Smooth muscle cell of the pulmonary artery (primary cell): ENCODE measurements at places on chromosomes 3 and 15. TPM values are rescaled to one million over a fixed set of nuclear protein-coding genes. Genes with fewer than 3 reads are reported as not detected.

The SLC22A13 gene
- 0.46 and 1.2 TPM in 2 replicates for total RNA-seq

The FBXO40 gene
- not detected in 2 replicates for total RNA-seq

The CACNA2D2 gene
- total RNA-seq: 0.07 TPM in 2 replicates

The RYR3 gene
- total RNA-seq: 0.07 TPM in 1 of 2 replicates, not detected in the other

The CPLX3 gene
- total RNA-seq: not detected in 2 replicates

The RBPMS2 gene
- total RNA-seq: 0.07 TPM in 1 of 2 replicates, not detected in the other

The ESYT3 gene
- 0.07 and 0.23 TPM in 2 replicates for total RNA-seq

The TGM4 gene
- not detected in 2 replicates for total RNA-seq

The CRELD1 gene
- 76.0 and 154 TPM in 2 replicates for total RNA-seq

The GHSR gene
- total RNA-seq: not detected in 2 replicates

The HEG1 gene
- total RNA-seq: 385 and 641 TPM in 2 replicates

The C3orf70 gene
- 0.46 and 1.6 TPM in 2 replicates for total RNA-seq

The CPNE9 gene
- total RNA-seq: not detected in 2 replicates

The SPATA12 gene
- 0.10 TPM in 1 of 2 replicates, not detected in the other for total RNA-seq

The SIAH2 gene
- 32.5 and 45.1 TPM in 2 replicates for total RNA-seq

The RPL39L gene
- 9.4 and 13.8 TPM in 2 replicates for total RNA-seq

The TIMP4 gene
- 1.1 and 3.2 TPM in 2 replicates for total RNA-seq

The CRBN gene
- total RNA-seq: 40.5 and 52.2 TPM in 2 replicates

The SLC6A11 gene
- 0.03 and 0.13 TPM in 2 replicates for total RNA-seq

The COL6A5 gene
- not detected in 2 replicates for total RNA-seq

The SPRED1 gene
- 39.3 and 50.0 TPM in 2 replicates for total RNA-seq

The CHL1 gene
- 0.07 TPM in 1 of 2 replicates, not detected in the other for total RNA-seq

The SH3GL3 gene
- 0.07 and 0.20 TPM in 2 replicates for total RNA-seq

The CPN2 gene
- not detected in 2 replicates for total RNA-seq

The GPR171 gene
- not detected in 2 replicates for total RNA-seq

The SLC24A5 gene
- total RNA-seq: not detected in 2 replicates

The MED12L gene
- total RNA-seq: 0.17 and 1.0 TPM in 2 replicates

The MTHFS gene
- 5.0 and 8.4 TPM in 2 replicates for total RNA-seq

The WDR72 gene
- not detected in 2 replicates for total RNA-seq

The FBXL2 gene
- total RNA-seq: 17.4 and 27.8 TPM in 2 replicates

The TRH gene
- total RNA-seq: 0.10 and 0.20 TPM in 2 replicates

The ECE2 gene
- total RNA-seq: 0.17 TPM in 1 of 2 replicates, not detected in the other

The MEGF11 gene
- 0.03 TPM in 1 of 2 replicates, not detected in the other for total RNA-seq

The ADAMTSL3 gene
- total RNA-seq: 0.78 and 1.6 TPM in 2 replicates

The TEX55 gene
- not detected in 2 replicates for total RNA-seq

The RBM5 gene
- 120 and 131 TPM in 2 replicates for total RNA-seq

The CD80 gene
- total RNA-seq: not detected in 2 replicates

The THAP10 gene
- 1.7 TPM in 2 replicates for total RNA-seq

The HIGD2B gene
- total RNA-seq: 0.10 TPM in 1 of 2 replicates, not detected in the other

The HTD2 gene
- 11.4 and 11.7 TPM in 2 replicates for total RNA-seq

The TMCC1 gene
- 18.1 and 27.3 TPM in 2 replicates for total RNA-seq

The ZNF770 gene
- total RNA-seq: 40.1 and 45.1 TPM in 2 replicates

The SKOR1 gene
- 0.07 and 0.17 TPM in 2 replicates for total RNA-seq

The SLC9A9 gene
- total RNA-seq: 2.4 and 6.6 TPM in 2 replicates

The ACKR2 gene
- 0.20 and 0.40 TPM in 2 replicates for total RNA-seq

The ACKR4 gene
- total RNA-seq: 19.7 and 24.0 TPM in 2 replicates

The TPRG1 gene
- 0.40 and 0.52 TPM in 2 replicates for total RNA-seq

The PPP2R3A gene
- total RNA-seq: 9.3 and 9.6 TPM in 2 replicates

The CCDC9B gene
- 49.3 and 91.9 TPM in 2 replicates for total RNA-seq

The SLC12A1 gene
- not detected in 2 replicates for total RNA-seq

The IL5RA gene
- total RNA-seq: not detected in 2 replicates

The KLHL40 gene
- total RNA-seq: not detected in 2 replicates

The EOMES gene
- not detected in 2 replicates for total RNA-seq

The FGF12 gene
- 0.03 and 0.07 TPM in 2 replicates for total RNA-seq

The CCDC39 gene
- total RNA-seq: not detected in 2 replicates

The AHSG gene
- total RNA-seq: not detected in 2 replicates

The ALPK3 gene
- 4.3 and 26.4 TPM in 2 replicates for total RNA-seq

The IL20RB gene
- total RNA-seq: 0.98 and 1.0 TPM in 2 replicates
